ENCODE measurements at places on chromosomes 3 and 15.

DNA sequence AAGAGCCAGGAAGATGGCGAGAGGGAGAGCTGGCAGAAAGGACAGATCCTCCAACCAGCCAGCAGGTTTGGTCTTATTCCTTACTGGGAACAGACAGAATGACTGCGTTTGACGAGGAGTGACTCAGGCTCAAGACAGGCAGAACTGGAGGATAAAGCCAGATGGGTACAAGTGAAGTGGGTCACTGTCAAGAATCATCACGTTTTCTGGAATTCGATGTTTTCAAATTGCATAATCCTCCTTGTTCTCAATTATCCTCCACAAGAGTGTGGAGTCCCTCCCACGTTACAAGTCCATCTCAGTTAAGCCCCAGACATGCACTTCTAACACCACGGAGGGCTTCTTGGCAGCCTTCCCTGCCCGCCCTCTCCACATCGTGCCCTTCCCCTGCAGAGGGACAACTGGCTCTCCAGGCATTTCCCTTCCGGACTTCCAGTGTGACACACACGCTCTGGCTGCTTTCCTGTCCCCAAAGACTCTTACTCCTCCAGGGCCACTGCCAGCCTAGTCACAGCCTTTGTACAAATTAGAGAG, 183.1 kb downstream of the CHST2 start:
- DNase-seq, result no peak

DNA sequence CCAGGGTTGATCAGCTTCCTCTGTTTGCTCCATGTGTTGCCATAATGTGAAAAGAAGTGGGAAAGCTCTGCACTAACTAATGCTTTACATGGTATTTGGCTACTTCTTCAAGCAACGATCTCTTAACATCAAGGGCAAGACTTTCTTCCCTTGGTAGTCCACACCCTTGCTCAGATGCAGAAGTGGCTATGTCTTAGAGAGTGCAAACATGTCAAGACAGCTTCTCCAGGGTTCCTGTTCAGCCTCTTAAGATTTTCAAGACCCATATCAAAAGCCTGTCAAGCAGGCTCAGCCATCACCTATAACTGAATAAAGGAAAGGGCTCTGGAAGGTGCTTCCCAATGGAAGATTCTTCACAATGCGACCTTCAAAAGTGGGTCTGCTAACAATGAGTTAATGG, 64.8 kb upstream of the CSTA start:
- DNase-seq, result no peak

GRCh38 chr15:39538936-39539335, 41.9 kb upstream of the THBS1 start:
- no peak for DNase-seq

DNA sequence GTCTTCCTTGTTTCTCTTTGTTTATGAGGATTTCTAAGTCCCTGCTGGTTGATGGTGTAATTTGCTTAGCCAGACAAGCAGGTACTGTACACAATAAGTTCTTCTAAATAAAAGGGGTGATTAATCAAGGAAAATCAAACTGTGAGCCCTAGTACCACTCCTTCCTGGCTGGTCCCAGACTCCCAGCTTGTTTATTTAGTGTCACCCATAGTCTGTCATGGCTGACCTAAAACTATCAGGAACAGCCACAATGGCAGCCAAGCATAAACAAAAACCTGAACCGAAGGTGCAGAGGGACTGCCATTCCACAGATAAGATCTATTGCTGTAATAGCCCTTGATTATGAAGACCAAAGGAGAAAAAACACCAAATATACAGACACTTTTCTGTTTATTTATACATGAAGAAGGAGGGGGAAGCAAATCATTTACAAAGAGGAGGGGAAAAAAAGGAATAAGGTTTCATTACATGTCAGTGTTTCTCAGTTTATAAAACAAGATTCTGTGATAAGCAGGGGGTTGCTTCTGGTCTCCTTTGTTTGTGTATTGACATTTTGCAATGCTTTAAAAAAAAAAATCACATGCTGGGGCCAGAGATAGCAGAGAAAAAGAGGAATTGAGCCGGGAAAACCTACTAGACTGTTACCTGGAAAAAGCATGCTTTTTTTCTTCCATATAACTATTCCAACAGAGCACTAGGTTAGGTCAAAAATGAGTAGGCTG, 182.4 kb upstream of the DPH6 start:
- no peak for DNase-seq

- no peak for DNase-seq
These were observed 15.3 kb downstream of the RAB43 start for GRCh38 chr3:129106320-129106719.

- no peak for DNase-seq
These were observed 1.3 kb downstream of the SACM1L start for GRCh38 chr3:45690336-45691035.

GRCh38 chr3:69821133-69821532, 81.9 kb downstream of the MITF start:
- no peak for DNase-seq

GRCh38 chr15:50018491-50018890, 100.5 kb downstream of the ATP8B4 start:
- no peak for DNase-seq

- DNase-seq, result no peak
These were observed 66.2 kb downstream of the UMPS start for GRCh38 chr3:124796477-124796876.

DNA sequence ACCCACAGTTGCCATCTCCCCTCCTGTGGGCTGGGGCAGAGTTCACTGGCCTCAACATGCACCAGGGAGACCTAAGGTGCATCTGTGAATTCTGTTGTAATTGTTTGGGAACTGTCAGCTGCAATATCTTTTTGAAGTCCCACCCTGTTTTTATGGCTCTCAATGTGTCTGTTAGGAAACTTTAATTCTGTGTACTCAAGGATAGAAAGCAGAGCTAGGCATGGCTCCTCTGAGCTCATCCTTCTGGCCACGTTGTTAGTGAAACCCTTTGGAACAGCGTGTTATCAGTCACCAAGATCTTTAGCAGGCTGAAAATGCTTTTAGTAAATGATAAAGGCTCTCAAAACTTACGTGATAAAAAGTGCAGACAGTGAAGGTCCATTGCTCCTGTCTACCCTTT, 33.6 kb upstream of the MTMR10 start:
- DNase-seq, result no peak

Data from stimulated activated CD4-positive, alpha-beta T cell treated with anti-CD3 and anti-CD28 coated beads, Interleukin-12 subunit alpha, Interleukin-12 subunit beta, amount 100 ng/mL, for 24 hours (primary cell).